ENCODE measurements at places on chromosomes 4 and X.

GRCh38 chr4:122378711-122379110, at the start of gene ADAD1:
ADAD1 (plus strand) TSS chr4:122379011; CDS start chr4:122380070, 1,059 bp downstream.
- DNase-seq, result no peak

DNA sequence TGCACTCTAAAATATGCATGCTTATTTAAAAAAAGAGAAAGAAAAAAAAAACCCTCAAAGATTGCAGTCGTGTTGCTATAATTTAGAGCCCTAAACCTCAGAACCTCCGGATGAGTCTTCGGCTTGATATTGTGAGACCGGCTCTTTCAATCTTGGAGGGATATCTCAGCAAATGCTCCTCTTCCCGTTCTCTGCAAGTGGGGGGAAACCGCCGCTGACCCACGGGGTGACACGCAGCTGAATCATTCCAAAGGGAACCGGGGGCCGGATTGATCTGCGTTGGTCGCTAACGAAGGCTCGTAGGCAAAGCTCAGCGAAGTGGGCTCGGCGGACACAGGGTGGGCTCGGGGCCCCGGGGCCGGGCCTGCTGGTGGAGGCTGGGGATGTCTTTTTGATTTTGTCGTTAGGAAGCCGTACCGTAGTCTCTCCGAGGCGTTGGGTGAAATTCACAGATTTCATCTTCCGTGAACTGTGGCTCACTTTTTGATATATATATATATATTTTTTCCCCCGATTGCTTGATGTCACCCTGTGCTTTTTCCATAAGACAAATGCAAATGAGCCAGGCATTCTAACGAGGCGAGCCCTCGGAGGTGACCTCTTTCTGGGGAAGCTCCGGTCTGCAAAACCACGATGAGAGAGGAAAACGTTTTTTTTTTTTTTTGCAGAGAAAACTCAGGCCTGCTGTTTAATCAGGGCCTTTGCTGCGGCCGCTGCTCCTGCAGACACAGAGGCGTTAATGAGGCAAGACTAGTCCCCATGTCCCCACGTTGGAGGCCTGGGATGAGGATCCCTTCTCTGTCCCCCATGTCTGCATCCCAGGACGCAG, 110.7 kb upstream of the PPP2R3B start:
- no peak for DNase-seq

DNA sequence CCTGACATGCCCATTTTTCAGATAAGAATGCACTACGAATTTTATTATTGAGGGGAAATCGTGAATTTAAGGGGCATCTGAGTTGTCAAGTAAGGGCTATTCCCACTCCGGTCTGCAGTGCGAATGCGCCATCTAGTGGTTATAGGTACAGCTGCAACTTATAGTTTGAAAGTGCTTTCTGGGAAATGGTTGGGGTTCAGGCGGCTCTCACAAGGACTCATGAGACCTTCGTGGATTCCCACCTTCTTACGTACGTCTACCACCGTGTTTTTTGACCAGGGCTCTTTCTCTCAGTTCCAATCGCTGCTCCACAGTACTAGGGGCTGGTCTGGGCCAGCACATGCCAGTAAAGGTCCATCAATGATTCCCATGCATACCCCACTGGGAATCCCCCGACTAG, 12.3 kb downstream of the MSL3 start:
- peak; percentile 4 for DNase-seq

- no peak for DNase-seq
These were observed 50.0 kb upstream of the TRIM2 start for GRCh38 chr4:153154007-153154975.

- no peak for DNase-seq
These were observed 199.0 kb upstream of the CXXC4 start for GRCh38 chr4:104693601-104694201.

DNA sequence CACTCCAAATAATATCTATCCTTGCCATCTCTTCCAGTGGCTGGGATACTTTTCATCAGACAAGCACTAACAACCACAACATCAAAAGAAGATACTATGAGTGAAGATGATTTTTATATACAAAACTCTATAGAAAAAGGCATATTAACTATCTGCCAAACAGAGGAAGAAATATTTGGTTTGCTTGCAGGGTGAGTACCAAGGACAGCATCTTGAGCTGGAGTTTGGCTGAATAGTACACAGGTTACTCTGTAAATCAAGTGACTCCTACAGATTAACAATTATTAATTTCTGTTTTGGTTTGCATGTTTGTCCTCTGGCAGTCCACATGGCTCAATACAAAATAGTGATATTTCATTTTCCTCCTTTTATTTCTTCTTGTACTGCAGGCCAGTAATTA, 248.0 kb downstream of the RBMX2 start:
- DNase-seq, result no peak

DNA sequence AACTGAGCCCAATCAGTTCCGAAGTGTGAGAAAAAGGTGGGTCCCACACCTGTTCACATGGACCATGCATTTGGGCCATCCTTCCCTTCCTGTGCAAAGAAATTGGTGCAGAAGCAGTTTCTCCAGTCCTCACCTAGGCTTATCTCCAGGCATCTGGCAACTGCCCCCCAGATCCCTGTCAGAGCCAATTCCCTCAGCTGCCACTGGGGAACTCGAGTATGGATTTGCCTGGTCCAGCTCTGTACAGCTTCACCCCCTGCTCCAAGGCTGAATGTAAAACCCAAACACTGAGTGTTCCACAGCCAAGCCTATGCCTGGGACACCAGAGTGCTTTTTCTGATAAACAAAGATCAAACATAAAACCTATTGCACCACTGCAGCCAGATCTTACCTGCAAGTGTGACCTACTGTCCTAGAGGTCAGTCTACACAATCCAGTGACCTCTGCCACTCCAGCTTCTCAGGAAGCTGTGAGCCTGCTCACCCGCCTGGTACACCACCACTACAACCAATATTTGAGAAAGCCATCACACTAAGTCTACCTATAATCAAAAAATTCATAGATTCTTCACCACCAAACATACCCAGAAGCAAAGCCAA, 136.4 kb downstream of the STPG2 start:
- DNase-seq, result no peak

DNA sequence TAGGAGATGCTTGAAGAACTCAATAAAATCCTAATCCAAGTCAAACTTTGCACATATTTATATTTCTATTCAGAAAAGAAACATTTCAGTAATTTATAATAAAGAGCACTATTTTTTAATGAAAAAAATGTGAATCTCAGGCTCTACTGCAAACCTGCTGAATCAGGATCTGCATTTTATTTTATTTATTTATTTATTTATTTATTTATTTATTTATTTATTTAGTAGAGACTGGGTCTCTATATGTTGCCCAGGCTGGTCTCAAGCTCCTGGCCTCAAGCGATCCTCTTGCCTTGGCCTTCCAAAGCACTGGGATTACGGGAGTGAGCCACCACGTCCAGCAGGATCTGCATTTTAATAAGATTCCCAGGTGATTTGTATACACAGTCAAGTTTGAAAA, 16.0 kb downstream of the SUPT20HL1 start:
- no peak for DNase-seq

DNA sequence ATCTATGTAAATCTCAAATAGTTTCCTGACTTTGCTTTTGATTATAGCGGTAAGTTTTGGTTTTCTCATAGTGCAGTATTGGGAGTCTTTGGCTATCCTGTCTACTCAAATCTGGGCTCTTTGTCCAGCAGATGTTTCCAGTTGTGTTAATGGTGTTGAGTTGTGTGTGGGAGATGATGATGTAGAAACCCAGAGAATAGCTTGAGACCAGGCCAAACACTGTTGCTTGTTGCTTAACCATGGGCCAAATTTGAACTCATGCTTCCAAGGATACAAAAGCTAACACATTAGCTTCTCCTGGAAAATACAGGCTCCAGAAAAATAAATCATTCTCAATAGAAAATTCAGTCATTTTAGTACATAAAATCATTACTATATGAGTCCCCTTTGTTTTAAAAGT, 82.6 kb upstream of the GYPA start:
- DNase-seq, result no peak

GRCh38 chr4:173182403-173182802, 13.8 kb downstream of the GALNT7 start:
- DNase-seq, result no peak

GRCh38 chr4:154406018-154406795, 85.4 kb downstream of the DCHS2 start:
- DNase-seq, result no peak

- no peak for DNase-seq
These were observed 601 bp upstream of the TCEANC start for GRCh38 chrX:13652287-13652793.

- DNase-seq, result no peak
These were observed at the start of gene LPAR4 for GRCh38 chrX:78747489-78747888. LPAR4 (plus strand) TSS chrX:78747720; CDS start chrX:78754870, 7,150 bp downstream.

DNA sequence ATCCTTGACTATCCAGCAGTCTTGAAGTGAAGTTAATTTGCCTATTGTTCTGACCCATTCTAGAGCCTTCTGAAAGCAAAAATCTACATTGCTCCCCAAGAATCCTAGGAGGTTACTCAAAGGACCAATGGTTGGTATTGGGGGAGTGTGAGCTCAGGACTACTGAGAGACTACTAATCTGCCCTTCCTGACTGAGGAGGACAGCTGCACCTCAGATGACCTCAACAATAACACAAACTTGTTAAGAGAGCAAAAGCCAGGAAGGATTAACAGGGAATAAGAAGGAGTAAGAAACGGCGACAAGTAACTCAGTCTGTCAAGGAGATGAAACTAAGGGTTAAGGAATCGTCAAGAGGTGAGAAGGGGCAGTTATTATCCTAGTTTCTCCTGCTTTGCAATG, 43.4 kb downstream of the IDS start:
- no peak for DNase-seq

DNA sequence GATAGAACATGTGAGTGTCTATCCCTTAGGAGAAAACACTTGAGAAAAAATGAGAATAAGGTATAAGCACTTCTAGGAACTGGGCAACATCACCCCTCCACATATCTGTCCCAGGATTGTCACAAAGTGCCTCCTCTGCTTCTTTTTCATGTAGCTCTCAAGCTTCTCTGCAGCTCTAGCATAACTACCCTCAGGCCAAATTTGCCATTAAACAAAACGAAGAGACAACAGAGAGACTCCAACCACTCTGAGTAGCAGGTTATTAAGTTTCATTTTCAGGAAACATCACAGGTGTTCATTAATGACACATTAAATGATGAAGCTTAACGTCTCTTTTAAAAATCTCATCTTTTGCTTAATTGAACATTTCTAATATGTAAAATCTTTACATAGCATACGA, 580.0 kb downstream of the GALNTL6 start:
- DNase-seq, result no peak

GRCh38 chr4:150181536-150181935, 103.3 kb downstream of the DCLK2 start:
- no peak for DNase-seq

- no peak for DNase-seq
These were observed 133.9 kb downstream of the AFAP1 start for GRCh38 chr4:7805533-7806337.

DNA sequence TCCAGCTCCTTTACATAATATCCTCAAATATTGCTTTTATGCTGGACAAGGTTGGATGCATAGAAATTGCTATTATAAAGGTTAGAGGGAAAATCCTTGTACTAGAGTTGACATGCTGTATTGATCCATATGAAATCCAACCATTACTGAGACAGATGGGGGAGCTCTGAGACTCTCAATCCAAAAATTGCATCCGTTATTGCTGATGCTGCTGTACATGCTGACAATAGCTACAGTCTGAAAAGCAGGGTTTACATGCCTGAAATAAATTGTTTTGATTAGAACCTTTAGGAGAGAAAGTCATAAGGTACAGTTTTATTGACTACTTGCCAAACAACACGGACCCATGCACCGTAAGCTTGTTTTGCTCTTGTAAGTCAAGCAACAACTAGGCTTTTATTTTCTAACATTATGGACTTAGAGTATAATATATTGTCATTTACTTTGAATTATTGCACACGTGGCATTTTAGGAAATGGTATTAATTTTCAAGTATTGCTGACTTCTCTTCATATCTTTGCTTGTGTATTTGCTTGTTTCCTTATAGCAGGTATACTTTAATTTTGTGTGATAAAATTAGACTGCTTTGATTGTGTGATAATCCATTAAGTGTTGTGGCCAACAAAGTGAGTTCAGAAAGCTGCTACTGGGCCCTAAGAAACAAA, 1365.2 kb downstream of the STIM2 start:
- DNase-seq, result no peak

- no peak for DNase-seq
These were observed 395.0 kb downstream of the DTHD1 start for GRCh38 chr4:36676139-36677050.

DNA sequence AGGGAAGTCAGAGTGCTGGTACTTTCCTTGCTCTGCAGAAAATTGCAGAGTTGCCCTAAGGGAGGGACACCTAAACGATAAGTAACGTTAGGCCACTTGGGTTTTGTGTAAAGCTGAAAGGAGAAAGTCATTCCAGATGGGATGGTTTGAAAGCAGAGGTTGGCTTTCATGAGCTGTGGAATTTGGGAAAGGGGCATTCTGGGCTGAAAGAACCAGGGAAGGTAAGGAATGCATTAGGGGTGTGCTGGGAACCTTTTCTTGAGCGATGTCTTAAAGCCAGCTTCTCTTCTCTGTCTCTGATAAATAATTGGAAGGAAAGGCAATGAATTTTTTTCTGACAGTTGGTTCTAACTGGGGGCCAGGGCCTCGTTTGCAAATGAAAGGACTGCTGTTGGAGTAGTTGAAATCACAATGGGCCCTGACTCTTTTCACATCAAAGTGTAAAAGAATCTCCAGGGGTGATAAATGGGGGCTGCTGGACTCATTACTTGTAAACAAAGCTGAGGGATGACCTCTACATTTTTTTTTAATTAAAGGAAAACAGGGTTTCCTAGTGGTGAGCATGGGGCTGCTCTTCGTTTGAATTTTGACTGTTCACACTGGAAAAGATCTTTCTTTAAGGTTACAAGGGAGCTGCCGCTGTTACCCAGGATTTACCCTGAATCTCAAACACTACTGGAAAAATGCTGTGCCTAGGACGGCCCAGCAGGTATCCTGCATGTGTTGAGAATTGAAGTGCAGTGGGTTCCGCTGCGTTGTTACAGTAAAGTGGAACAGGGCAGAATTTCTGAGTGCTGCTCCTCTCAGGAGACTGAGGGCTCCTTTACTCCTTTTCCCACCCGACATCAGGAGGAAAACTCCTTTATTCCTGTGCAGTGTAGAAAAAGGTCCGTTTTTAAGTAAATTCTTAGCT, 25.0 kb downstream of the AFF1 start:
- DNase-seq, result no peak

GRCh38 chr4:95549246-95550114, 707 bp upstream of the UNC5C start:
- DNase-seq, result no peak

- DNase-seq, result peak; percentile 4
These were observed 491 bp downstream of the COL4A5 start for GRCh38 chrX:108439961-108440696.

GRCh38 chr4:183118585-183118984, 19.5 kb downstream of the WWC2 start:
- DNase-seq, result no peak
